ENCODE measurements at places on chromosomes 2 and 18.

GRCh38 chr2:100882645-100883613 lies 63.0 kb downstream of the NPAS2 start:
- peak; percentile 56 for DNase-seq

DNA sequence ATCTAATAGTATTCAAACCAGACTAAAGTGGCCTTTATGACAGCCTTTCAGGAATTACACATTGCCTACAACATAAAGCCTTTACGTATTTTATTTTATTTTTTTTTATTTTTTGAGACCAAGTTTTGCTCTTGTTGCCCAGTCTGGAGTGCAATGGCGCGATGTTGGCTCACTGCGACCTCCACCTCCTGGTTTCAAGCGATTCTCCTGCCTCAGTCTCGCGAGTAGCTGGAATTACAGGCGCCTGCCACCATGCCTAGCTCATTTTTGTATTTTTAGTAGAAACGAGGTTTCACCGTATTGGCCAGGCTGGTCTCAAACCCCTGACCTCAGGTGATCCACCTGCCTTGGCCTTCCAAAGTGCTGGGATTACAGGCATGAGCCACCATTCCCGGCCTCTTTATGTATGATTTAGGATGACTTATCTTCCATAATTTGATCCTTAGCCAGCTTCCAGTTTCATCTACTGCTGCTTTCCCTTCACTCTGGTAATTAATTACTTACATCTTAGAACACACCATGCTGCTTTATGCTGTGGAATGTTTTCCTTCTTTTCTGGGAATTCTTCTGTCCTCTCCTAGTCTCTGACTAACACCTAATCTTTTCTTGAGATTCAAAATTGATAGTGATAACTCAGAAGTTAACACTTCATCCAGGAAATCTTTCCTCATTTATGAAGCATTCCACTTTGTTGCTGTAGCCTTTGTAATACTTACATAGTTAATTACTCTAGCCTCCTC lies 2.6 kb downstream of the USP14 start:
- peak; percentile 8 for DNase-seq

GRCh38 chr2:1748176-1748740 lies 3.9 kb upstream of the PXDN start:
- no peak for DNase-seq

GRCh38 chr18:52657043-52657805 lies 317.2 kb downstream of the DCC start:
- DNase-seq = no peak

GRCh38 chr2:177712462-177712861 lies 319.9 kb downstream of the AGPS start:
- DNase-seq = no peak

DNA sequence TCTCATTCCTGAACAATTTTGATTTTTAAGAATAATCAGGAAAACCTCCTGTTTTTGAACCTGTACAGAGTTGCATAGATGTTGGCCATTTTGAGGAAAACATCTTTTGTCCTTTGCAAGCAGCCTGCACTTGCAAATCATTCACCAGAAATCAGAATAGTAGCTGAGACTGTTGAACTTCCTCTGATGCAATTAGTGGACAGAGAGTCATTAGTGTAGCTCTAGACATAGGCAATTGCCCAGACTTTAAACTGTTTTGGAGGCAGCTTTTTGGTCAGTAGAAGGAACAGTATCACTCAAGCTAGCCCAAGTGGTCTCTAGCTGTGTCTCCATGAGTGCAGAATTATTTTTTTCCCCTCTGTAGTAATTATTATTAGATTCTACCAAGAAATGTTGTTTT lies 326.1 kb downstream of the PIK3C3 start:
- peak; percentile 68 for DNase-seq

- DNase-seq = no peak
Observed at GRCh38 chr18:48975120-48975816, 24.5 kb upstream of the SMAD7 start.

DNA sequence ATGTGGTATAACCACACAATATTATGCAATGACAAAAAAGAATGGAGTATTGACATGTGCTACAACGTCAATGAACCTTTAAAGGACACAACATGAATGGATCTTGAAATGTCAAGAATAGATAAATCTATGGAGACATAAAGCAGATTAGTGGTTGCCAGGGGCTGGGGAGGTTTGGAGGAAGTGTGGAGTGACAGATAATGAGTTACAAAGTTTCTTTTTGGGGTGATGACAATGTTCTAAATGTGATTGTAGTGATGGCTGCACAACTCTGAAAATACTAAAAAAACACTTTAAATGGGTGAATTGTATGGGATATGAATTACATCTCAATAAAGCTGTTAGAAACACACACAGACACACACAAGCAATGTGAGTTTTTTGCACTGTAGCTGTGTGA lies 37.4 kb upstream of the C1D start:
- DNase-seq = no peak

GRCh38 chr2:226875438-226876225 lies 39.8 kb downstream of the RHBDD1 start:
- DNase-seq = no peak

- DNase-seq = no peak
Observed at GRCh38 chr2:176166272-176166671, 9.2 kb downstream of the HOXD3 start.

GRCh38 chr2:64873472-64873924 lies 115.7 kb upstream of the SLC1A4 start:
- DNase-seq = peak; percentile 19

- DNase-seq = no peak
Observed at GRCh38 chr18:23126376-23127056, 8.8 kb upstream of the CABLES1 start.

- DNase-seq = peak; percentile 46
Observed at GRCh38 chr2:197113275-197113711, 186.8 kb upstream of the PGAP1 start.

DNA sequence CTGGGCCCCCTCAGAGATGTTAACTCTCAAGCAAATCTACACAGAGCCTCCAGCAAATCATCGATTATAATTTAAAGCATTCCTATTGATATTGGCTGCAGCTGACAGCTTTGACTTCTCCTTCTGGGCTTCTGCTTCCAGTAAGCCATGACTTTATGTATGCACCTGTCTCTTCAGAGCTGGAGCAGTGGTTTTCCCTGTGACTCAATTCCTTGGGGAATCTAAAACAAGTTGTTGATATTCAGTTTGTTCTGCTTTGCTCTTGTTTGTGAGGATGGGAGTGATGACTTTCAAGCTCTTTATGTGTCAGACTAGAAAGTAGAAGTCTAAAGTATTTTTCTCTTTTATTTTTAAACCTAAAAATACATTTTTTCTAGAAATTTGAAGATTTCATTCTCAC lies 45.1 kb upstream of the TNP1 start:
- no peak for DNase-seq

All from renal cortical epithelial cell (primary cell).